ENCODE measurements at places on chromosomes 7 and 10.

- DNase-seq, result no peak
Measured at GRCh38 chr7:123872908-123873307, 27.9 kb downstream of the HYAL4 start.

DNA sequence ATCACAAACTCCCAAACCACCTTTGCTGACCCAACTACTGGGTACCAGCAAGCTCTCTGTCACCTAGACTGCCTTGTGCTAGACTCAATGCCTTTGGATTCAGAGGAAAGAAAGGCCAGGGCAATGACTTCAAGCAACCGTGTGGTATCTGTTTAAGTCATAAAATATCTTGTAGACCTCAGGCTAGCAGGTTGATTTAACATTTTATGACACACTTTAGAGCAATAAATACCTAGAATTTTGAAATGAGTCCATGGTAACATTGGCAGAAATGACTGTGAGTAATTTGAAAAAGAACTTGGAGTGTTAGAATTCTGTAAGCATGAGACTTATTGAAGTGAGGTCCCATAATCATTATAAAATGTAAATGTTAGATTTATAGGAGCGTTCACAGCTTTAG lies 87.2 kb downstream of the TWIST1 start:
- no peak for DNase-seq

DNA sequence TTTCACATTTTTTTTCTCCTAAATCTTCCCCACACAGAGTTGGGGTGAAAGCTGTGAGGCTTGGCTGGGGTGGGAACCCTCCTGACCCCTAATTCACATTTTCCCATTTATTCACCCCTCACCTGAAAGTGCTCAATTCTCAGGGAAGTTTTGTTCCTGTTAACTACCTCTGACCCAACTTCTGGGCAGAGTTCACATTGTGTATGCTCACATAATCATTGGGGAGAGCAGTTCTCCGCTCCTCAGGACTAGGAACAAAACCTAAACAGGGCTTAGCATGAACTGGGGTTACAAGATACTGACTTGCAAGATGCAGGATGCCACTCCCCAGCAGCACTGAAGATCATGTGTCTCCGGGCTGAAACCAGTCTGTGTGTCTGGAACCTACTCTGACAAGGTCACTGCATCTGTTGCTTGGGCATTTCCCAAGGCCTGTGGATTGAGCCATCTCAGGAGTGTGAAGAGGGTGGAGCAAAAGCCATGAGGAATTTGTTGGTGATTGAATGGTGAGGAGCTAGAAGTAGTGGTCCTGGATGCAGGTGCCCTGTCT lies 258.1 kb upstream of the IGFBP3 start:
- DNase-seq, result no peak

GRCh38 chr7:150955519-150956394 lies 22.4 kb downstream of the KCNH2 start:
- DNase-seq, result no peak

DNA sequence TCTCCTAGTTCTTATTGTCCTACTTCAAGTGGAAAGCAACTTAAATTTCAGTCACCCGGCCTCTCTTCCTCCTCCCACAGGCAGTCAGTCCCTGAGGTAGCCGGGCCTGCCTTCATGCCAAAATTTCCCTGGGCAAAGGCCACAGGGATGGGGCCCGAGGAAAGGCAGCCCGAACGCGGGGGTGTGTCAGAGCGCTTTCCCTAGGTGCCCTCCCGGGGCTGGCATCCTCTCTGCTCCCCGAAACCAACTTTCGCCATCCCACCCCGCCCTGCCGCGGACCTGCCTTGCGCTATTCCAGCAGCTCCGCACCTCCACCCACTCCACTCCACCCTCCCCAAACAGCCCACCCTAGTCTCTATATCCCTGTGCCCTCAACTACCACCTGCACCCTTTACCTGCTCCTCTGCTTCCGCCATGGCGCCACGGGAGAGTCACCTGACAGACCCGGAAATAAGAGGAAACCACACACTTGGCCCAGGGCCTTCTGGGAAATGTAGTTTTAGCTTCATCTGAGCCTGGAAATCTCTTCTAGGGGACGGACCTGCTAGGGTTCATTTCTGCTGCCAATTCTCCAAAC lies at the start of gene VPS41:
Gene VPS41 (minus strand): TSS at position 433 of the 577 bp plus-strand sequence. CDS start 17 bp downstream, at position 416.
- DNase-seq, result peak; percentile 34

DNA sequence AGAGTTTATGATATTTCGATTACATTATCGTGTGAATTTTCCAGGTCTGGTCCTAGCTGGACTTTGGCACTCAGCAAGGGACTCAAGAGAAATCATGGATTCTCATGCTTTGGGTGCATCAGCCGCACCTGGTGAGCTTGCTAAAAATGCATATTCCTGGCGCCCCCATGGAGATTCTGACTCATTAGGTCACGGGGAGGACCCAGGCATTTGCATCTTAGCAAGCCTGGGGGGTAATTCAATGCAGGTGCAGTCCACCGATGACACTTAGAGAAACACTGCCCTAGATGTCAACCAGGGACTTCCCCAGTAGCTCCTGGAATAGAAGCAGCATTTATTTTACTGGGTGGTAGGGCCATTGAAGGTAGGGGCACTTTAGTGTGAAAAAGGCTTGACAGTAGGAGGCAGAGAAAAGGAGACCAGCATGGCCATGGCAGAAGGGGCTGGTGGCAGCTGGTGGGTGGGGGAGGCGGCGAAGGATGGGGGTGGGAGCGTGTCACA lies 29.9 kb upstream of the PDCD4 start:
- no peak for DNase-seq

Measured in HL-60 (cell line).